ENCODE measurements at places on chromosomes 5 and 9. TPM values are rescaled to one million over a fixed set of nuclear protein-coding genes. Genes with fewer than 3 reads are reported as not detected.

PCDHA9 gene
- not detected for total RNA-seq

CCIN gene
- not detected for total RNA-seq

MCTP1 gene
- total RNA-seq: 0.18 TPM

PCDHA11 gene
- not detected for total RNA-seq
